Lung (tissue), 17 donors: ENCODE measurements at places on chromosomes 1 and 21.
A peak's percentile ranks its signal among the peaks of the same experiment; 100 is the strongest.

GRCh38 chr1:42340901-42341300 lies 5.9 kb upstream of the FOXJ3 start:
- DNase-seq: no peak

DNA sequence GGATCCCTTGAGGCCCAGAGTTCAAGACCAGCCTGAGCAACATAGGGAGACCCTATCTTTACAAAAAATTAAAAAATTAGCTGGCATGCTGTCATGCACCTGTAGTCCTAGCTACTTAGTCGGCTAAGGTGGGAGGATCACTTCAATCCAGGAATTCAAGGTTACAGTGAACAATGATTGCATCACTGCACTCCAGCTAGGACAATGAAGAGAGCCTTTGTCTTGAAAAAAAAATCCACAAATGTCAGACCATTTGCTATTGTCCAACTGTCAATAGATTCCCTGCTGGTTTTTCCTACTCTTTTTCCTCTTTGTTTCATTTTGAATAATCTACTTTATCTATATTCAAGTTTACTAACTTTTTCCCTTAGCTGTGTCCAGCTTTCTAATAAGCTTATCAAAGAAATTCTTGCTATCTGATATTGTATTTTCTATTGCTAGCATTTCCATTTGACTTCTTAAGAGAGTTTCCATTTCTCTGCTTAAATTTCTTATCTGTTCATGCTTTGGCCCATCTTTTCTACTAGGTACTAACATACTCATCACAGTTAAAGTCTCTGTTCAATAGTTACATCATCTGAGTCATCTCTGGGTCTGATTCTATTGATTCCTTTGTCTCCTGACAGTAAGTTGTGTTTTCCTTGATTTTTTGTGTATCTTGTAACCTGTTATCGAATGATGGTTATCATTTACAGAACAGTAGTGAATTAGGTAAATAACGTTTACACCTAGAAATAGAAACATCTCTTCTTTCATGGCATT lies 14.8 kb downstream of the MT1HL1 start:
- no peak for DNase-seq

DNA sequence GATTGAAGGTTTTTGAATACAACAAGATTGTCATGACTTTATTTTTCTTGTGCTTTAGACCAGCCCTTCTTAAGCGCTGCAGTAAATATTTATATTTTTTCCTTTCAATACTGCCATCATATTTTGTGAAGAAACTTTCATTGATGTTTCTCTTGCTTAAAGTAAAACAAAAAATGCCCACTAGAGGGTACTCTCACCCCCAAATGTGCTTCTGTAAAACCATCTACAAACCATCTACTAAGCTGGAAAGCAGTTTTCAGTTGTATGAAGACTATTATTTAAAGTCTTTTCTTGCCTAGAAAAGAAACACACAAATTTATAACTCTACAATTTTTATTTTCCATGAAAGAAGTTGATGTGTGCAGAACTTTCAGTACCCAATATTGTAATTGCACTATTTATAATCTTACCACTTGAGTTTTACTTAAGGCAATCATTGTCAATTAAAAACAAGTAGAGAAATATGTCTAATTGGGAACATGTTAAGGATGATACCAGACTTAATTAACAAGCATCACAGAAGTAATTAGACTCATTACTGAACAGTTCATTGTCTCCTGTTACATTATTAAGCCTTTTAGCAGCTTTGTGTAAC lies 10.7 kb downstream of the LEPR start:
- DNase-seq: no peak

- DNase-seq: peak; percentile 81
Observed at GRCh38 chr1:203475012-203475981, at the start of gene PRELP. Gene PRELP, plus strand, starts transcription at chr1:203475806. Its CDS starts 7,379 bp downstream, at chr1:203483185.

DNA sequence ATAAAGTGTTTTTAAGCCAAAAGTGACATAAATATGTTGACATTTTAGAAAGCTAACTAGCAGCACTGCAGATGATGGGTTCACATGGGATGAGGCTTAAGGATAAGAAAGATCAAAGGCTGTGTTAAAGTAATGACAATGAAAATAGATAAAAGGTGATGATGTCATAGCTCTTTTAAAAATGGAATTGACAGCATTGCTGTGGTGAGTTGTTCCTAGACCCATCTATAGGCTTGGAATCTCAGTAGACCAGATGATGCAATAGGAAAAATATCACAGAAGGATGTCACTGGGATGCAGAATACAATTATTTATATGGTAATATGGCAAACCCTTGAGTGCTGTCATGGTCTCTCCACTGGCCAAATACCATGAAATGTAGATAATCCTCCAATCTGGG lies 286.0 kb downstream of the PLA2G4A start:
- no peak for DNase-seq

GRCh38 chr1:57024428-57024827 lies 58.6 kb upstream of the C8B start:
- no peak for DNase-seq

DNA sequence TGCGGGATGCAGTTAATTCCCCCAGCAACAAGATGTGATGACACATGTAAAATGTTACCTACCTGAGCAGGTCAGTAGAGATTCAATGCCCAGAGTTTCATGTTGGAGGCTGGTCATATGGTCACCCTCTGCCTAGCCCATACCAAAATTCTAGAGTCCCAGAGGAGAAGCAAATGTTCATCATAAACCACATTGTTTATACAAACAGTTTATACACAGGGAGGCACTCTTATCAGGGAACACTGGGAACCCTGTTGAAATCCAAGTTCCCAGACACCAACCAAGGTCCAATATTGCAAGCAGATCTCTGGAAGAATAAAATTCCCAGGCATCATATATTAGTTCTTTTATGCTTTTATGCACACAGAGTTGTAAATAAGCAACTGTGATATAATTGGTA lies 10.5 kb downstream of the HAO2 start:
- DNase-seq: no peak

DNA sequence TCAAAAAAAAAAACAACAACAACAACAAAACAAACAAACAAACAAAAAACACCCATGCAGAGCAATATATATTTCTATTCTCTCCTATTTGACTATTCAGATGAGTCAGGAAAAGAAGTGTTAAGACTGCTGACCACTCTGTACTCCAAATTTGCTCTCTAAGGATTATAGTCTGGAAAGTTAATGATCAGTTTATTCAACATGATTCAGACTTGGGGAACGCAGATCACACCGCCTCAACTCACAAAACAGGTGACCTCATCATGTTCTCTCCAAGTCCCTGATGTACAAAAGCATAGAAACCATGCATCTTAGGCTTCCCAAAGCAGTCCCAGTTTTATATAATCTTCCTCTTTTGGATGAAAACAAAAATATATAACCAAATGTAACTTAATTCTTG lies 51.9 kb upstream of the PRRC2C start:
- no peak for DNase-seq

DNA sequence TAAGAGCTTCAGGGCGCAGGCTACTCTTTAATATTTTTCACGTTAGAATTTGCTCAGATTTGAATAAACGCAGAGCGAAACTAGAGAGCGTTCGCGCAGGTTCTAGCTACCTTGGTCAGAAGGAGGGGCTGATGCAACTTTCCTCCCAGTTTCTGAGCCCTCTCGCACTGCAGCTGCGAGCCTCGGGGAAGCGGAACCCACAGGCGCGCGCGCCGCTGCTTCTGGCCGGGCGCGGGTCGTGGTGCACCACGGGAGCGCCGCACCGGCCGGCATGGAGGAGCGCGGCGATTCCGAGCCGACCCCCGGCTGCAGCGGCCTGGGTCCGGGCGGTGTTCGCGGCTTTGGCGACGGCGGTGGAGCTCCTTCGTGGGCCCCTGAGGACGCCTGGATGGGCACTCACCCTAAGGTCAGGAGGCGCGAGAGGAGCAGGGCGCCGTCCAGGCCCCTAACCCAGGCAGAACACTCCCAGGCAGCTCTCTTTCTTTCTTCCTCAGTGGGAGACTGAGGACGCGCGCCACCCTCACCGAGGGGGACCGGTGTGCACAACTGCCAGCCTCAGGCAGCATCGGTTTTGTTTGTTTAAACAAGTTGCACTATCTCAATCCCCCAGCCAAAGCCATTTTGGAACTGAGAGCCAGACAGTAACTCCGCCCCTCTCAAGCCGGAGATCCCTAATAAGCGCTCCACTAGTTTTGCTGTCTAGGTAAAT lies at the start of gene TSEN15:
Gene TSEN15 (plus strand): TSS at position 246 of the 709 bp plus-strand sequence. CDS start 26 bp downstream, at position 272.
- peak; percentile 81 for DNase-seq

DNA sequence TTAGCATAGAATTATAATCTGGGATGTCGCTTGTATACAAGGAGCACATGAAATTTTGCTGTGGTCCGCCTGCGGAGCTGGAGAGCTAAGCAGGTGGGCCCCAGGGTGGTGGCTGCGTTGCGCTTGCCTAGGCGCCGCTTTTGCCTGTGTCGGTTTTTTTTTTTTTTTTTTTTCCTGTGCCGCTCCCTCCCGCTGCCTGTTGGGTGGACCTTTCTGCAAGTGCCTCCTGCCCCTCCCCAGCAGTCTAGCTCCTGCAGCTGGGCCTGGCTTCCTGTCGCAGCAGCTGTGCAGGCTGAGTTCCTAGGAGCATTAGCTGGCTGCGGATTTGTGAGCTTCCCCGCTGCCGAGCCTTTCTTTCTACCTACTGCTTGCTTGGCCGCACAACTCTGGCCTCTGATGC lies 20.6 kb downstream of the PYHIN1 start:
- no peak for DNase-seq

GRCh38 chr1:77030401-77031105 lies 163.3 kb downstream of the ST6GALNAC5 start:
- DNase-seq: peak; percentile 36

DNA sequence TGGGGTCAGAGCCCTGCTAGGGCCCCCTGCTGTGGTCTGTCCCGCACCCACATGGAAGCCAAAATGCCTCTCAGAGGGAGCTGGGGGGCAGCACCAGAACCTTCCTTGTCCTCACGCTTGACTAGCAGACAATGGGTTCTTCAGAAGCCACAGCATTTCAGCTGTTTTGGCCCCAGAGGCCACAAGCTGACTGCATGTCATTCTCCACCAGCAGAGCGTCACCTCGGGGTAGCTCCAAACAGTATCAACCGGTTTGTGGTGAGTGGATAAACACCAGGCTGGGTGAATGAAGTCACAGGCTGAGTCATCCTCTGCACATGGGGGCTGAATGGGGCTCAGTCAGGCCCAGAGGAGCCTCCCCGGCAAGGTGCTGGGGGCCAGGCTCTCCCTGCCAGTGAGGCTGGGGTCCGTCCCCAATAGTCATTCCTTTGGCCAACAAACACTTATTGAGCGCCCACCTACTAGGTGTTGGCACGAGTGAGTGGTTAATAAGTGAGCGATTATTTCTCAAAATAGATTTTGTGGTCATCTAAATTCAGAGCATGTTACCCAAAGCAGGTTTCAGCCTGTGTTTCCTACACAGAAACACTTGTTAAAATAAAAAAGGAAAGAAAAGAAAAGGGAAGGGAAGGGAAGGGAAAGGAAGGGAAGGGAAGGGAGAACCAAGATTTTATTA lies 9.1 kb downstream of the OLIG1 start:
- DNase-seq: peak; percentile 49

DNA sequence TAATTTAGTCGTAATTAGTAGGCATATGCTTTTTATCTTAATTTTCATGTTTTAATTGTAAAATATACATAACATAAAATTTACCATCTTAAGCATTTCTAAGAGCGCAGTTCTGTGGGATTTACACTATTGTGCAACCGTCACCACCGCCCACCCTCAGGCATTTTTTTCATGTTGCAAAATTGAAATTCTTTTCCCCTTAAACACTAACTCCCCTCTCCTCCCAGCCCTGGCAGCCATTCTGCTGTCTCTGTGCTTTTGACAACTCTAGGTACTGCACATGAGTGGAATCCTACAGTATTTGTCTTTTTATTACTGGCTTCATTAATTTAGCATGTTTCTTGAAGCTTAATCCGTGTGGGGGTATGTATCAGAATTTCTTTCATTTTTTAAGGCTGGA lies 7.8 kb downstream of the PIK3CD start:
- DNase-seq: peak; percentile 49

DNA sequence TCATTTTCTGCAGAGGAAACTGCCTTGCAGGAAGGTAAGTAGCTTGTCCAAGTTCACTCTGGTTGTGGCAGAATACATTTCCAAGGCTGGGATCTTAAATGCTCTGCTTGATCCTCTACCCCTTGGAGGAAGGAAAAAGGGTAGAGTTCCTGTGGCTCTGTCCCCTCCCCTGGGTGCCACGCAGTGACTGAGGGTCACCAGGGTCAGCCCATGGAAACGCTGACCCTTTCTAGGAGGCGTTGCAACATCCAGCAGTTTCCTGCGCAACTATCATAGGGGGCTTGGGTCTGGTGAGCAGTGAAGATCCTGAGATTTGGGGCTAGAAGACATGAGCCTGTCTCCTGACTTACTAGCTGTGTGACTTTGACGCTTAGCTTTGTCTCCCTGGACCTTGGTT lies 29.4 kb upstream of the EPS8L3 start:
- no peak for DNase-seq

GRCh38 chr1:176939993-176940392 lies 224.5 kb downstream of the ASTN1 start:
- DNase-seq: no peak

GRCh38 chr21:41675574-41675973 lies 91.3 kb downstream of the RIPK4 start:
- no peak for DNase-seq

GRCh38 chr1:221961532-221962292 lies 219.8 kb upstream of the DUSP10 start:
- peak; percentile 13 for DNase-seq

DNA sequence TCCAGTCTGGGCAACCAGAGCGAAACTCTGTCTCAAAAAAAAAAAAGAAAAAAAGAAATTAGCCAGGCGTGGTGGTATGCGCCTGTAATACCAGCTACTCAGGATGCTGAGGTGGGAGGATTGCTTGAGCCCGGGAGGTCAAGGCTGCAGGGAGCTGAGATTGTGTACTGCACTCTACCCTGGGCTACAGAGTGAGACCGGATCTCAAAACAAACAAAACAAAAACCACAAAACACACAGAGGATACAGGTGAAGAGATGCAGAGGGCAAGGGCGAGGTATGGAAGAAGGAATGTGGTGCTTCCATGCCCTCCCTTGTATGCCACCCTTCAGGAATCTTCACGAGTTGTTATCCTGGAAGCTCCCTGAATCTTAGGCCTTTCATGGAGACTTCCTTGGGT lies 68.5 kb downstream of the NDUFS5 start:
- DNase-seq: no peak
